ENCODE measurements at places on chromosomes 3 and 15.
A peak's percentile ranks its signal among the peaks of the same experiment; 100 is the strongest.

DNA sequence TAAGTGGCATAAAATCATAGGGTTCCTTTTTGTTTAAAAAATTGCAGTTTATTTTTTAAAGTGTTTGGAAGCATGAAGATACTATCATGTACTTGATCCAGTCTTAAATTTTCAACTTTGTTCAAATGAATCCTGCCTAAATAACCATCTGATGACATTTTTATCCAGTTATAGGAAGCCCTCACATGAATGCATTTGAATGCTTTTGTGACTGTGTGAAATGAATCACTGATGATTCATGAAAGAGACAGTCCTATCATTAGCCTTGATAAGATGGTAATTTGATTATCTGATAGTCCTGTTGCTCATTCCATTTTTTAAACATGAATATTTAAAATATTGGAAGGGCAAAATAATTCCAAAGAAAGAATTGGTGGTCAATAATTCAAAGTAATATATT, 401.9 kb upstream of the ROBO2 start:
- no peak for DNase-seq

GRCh38 chr3:57943525-57944495, 64.4 kb upstream of the FLNB start:
- DNase-seq, result no peak

DNA sequence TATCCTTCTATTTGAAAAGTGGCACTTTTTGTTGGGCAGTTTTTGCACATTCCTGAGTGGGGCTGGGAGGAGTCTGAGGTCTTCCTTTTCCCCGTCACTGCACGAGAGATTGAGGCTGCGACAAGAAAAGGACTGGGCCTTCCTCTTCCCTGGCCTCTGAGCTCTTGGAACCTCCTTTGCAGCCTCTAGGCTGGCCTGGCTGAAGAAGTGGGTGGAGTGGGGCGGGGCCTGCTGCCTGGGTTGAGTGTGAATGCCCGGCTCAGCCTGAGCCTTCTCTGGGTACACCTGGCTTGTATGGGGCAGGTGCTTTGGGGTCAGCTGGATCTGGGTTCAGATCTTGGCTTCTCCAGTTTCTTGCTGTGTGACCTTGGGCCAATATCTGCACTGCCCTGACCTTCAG, 43.1 kb downstream of the PLXNA1 start:
- DNase-seq, result no peak

DNA sequence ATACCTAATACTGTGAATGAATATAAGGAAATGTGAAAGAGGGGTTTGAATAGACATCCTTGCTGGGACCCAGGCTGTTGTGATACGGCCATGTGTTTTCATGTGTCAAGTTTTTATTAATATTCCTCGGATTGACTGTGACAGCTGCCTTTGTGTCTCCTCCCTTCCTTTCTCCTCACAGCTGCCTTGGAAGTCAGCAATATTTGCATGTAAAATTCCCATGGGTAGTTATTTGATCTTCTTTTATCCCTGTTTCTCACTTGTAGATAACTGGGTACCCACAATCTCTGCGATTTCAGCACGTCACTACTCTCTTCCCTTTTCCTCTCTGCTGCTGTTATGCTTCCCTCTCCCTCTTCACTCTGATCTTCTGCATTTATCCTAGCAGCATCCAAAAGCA, 9.4 kb downstream of the GPR156 start:
- DNase-seq, result peak; percentile 12

GRCh38 chr3:66107855-66108254, 69.1 kb upstream of the MAGI1 start:
- DNase-seq, result no peak

- peak; percentile 67 for DNase-seq
These were observed 48.0 kb upstream of the SCAANT1 start for GRCh38 chr3:63960048-63960711.

DNA sequence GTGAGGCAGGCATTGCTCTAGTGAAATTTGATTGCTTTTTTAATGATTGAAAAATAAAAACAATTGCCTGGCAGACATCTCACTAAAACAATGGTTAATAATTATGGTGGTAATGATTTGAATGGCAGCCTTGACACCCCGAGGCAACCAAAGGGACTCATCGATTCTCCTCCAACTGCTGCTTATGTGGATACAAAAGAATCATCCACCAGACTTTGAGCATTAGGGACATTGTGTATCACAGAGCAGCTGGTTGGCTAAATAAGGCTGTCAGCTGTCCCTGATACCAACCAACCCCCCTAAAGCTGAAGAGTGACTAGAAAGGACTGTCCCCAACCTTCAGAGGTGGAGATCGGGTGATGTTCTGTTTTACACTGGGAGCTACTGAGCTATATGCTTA, 1.7 kb upstream of the CD47 start:
- peak; percentile 49 for DNase-seq

DNA sequence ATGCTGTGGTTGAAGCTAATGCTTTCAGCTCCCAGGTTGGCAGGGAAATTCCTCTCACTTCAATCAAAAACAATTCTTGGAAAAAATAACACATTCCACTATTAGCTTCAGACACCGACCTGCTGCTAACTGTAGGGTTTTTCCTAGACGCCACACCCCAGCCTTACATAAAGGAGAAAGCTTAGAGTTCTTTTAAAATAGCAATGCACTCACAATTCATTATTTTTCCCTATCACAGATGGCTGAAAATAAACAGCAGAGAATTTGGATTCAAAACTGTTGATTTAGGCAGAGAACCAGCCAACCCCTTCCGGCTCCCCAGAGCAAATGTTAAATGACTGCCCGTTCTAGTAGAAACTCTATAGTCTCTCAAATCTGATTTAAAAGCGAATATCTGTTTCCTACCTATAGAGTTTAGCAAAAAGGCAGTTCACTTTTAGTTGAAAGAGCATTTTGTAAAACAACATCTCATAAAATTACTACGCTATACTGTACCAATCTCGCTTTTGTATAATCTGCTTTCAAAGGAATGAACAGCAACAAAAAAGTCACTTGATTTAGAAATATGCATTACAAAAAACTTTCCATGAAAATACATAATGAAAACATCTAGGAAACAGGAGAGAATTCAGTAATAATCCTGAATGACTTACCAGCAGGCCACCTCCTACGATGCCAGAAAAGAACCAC, 586 bp downstream of the TM4SF1 start:
- no peak for DNase-seq

DNA sequence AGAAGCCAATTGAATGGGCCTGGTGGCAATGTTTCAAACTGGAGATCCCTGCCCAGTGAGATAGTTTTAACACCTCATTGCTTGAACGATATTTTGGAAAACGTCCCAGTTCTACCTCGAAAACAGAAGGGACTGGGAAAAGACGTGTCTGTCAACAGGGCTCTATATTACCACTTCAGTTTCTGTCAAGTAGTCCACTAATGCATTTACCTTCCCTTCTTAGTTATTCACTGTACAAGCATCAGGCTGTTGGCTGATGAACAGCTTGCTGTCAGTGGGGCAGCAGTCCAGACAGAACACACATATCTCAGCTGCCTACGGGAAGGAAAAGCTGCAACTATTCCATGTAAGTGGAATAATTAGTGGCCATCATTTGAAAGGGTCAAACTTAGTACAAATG, 794.7 kb upstream of the GBE1 start:
- no peak for DNase-seq

GRCh38 chr3:126985132-126985985, 2.4 kb downstream of the PLXNA1 start:
- peak; percentile 68 for DNase-seq

- peak; percentile 10 for DNase-seq
These were observed 316.2 kb downstream of the PTPRG start for GRCh38 chr3:61877359-61878138.

DNA sequence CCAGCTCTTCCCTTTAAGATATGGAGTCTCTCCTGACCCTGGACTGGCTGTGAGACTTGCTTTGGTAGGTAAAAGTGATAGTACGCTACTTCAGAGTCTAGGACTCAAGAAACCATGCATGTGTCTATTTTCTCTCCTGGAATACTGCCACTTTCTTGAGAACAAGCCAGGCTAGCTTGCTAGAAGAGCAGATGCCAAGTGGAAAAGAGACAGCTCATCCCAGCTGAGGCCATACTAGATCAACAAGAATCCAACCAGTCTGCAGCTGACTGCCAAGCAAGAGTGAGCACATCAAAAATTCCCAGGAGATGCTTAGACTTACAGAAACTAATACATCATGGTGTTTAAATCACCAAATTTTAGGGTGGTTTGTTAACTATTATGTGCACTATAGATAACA, 208.3 kb upstream of the RBMS3 start:
- DNase-seq, result no peak

- no peak for DNase-seq
These were observed 19.7 kb downstream of the CORO2B start for GRCh38 chr15:68598171-68599152.

DNA sequence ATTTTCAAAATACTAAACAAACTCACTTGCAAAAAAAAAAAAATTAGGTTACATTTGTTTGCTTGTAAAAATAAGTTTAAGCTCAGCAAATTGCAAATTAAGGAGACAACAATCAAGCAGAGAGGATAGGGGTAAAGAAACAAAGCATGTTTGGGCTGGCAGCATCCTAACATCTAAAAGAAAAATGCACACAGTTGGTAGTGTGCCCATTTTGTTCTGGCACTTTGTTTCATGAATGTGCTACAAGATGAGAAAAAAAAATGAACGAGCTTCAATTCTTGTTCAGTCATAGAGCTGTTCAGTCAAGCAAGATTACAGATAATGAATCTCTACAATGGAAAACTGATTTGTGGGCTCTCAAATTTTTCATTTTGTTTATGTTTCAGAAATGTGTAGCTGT, 17.7 kb upstream of the ZBBX start:
- DNase-seq, result no peak

GRCh38 chr15:43241100-43241499, 20.3 kb upstream of the EPB42 start:
- no peak for DNase-seq

DNA sequence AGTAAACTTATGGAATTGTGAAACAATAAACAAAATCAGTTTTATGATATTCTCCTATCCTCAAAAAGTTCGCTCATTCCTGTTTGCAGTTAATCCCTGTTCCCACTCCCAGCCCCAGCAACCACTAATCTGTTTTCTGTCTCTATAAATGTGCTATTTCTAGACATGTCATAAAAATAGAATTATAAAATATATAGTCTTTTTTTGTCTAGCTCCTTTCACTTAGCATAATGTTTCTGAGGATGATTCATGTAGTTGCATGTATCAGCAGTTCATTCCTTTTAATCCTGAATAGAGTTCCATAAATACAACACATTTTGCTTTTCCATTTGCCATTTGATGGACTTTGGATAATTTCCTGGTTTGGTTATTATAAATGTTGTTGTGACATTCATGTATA, 140.0 kb downstream of the KCNAB1 start:
- no peak for DNase-seq

- no peak for DNase-seq
These were observed 51.6 kb downstream of the MOBP start for GRCh38 chr3:39519103-39519502.

DNA sequence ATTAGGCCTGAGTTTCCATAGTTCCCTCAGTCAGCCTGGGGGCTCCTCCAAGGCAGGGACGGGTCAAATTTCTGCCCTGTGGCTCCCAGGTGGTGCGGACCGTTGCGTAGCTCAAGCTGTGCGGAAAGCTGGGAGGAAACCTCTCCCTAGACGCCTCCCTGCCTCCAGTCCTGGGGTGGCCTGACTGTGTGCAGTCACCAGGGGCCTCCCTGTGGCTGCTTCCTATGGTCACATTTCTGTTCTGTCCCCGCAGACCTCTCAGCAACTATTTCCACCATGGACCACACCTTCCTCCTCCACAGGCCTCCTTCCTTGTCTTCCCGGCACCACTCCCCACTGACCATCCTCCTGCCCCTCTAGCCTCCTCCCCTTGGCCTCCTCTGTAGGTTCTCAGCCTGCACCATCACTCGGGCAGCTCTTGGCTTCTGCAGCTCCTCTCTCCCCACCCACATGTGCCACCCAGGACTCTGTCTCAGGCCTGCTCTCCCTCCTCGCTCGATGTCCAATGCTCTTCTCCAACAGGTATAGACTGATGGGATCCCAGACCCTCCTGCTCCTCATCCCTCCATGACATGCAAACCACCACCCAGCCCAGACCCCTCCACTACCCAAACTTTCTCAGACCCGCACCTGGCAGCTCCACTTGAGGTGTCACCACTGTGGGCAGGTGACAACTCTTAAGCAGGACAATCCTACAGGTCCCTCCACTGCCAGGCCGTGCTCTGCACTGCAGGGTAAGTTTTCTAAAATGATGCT, 26.9 kb upstream of the SEC13 start:
- no peak for DNase-seq

DNA sequence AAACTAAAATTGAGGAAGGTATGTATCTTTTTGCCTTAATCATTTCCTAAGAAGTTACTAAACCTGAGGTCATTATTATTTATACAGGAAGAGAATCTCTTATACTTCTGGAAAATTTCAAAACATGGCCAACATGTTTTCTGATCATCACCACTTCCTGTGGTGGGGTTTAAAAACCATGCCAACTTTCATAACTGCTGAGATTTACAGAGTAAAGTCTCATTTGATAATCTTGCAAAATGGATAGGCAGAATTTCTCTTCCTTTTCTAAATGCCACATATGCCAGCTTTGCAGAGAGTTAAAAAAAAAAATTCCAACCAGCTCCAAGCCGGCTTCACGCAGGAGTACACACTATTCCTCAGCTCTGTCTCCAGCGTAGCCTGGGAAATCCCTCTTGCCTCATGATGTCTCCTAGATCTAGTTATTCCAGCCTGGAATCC, 124.3 kb upstream of the SPRED1 start:
- DNase-seq, result no peak

DNA sequence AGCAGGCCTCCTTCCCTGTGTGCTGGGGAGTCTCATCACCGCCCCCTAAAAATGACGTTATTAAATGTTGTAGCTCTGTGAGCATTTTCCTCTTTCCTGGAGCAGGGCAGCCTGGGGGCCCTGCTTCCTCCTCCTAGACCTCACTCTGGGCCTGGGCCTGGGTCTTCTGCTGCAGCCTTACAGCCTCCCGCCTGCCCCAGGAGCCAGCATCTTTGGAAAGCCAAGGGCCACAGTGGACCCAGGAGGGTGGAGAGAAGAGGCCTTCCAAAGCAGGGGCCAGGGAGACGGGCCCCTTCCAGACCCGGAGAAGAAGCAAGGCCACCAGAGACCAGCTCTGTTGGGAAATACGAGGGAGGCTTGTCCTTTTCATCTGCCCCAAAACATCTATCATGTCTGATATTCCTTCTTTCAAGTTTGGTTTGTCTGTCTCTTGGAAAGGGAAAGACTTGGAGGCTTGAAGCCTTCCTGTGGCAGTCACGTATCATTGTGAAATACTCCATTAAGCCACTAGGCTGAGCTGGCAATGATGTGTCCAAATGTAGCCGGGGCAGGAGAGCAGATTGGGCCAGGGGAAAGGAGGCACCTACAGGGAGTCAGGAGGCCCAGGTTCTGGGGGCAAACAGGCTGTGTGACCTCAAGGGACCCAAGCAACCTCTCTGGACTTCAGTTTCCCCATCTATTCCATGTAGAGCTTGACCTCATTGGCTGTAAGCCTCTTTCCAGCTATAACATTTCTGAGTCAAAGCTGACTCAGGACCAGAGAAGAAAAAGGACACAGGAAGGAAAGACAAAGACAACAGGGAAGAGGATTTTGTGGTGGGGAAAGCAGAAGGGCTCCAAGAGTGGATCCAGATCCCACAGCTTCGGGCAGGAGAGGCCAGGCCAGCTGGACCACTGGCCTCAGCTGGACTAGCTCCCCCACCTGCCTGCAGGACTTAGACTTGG, 31.1 kb downstream of the CYP11A1 start:
- DNase-seq, result no peak

GRCh38 chr15:60634815-60635214, 155.9 kb upstream of the ICE2 start:
- DNase-seq, result no peak

- no peak for DNase-seq
These were observed 34.0 kb downstream of the SPTSSB start for GRCh38 chr3:161337311-161337710.

Data from NCI-H82 (cell line).